ENCODE measurements at places on chromosomes 1 and 21. TPM values are rescaled to one million over a fixed set of nuclear protein-coding genes. Genes with fewer than 3 reads are reported as not detected.

The PTPRC gene
- 14.0 TPM for polyA plus RNA-seq

The LCE1B gene
- polyA plus RNA-seq = not detected

The TSEN15 gene
- polyA plus RNA-seq = 47.4 TPM

The SGIP1 gene
- polyA plus RNA-seq = 2.0 TPM

The NPHS2 gene
- not detected for polyA plus RNA-seq

The TSPAN2 gene
- 14.4 TPM for polyA plus RNA-seq

The FCGR1A gene
- polyA plus RNA-seq = 4.5 TPM

The MPZ gene
- polyA plus RNA-seq = 15.8 TPM

The KRTAP19-2 gene
- polyA plus RNA-seq = not detected

The KRTAP19-1 gene
- polyA plus RNA-seq = not detected

The SPRR5 gene
- polyA plus RNA-seq = not detected

The EFNA4 gene
- 7.5 TPM for polyA plus RNA-seq

Measured in muscle of back (tissue), 13 donors.